ENCODE measurements at places on chromosomes 2 and 18.

- DNase-seq: no peak
Observed at GRCh38 chr2:213232649-213233437, 51.4 kb upstream of the SPAG16 start.

- DNase-seq: no peak
Observed at GRCh38 chr2:120982598-120982997, 246.9 kb downstream of the GLI2 start.

- DNase-seq: peak; percentile 35
Observed at GRCh38 chr2:42216694-42217093, 47.5 kb downstream of the EML4 start.

DNA sequence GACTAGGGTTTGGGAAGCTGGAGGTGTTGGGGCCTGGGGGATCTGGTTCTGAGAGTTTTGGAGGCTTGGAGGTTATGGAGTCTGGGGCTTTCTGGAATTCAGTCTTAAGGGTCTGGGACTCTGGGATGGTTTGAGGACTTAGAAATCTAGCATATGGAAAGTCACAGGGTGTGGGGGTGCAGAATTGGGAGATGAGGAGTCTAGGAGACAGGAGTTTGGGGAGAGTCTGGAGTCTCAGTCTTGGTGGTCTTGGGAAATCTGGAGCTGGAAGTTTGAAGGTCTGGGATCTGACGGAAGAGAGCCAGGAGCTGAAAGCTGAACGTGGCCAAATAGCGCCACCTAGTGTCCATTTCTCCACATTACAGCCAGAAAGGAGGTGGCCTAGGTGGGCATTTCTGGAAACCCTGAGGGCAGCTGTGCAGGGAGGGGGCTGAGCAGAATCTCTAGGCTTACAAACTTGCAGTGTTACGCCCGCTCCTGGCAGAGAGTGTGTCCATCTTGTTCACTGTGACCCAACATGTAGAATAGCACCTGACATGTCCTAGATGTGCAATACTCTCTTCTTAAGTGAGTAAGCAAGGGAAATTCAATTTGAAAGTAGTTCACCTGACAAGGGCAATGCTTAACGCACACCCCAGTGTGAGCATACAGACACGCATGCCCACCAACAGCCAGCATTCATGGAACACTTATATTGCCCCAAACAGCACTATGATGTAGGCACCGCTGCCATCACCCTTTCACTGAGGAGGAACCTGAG, 204.8 kb downstream of the TFCP2L1 start:
- peak; percentile 73 for DNase-seq

GRCh38 chr2:128639693-128640092, 321.0 kb upstream of the HS6ST1 start:
- no peak for DNase-seq

Measured in DMS53 (cell line).